ENCODE measurements at places on chromosomes 11 and 22. TPM values are rescaled to one million over a fixed set of nuclear protein-coding genes. Genes with fewer than 3 reads are reported as not detected.

The RFPL2 gene
- polyA plus RNA-seq, result not detected

The RAB38 gene
- polyA plus RNA-seq, result not detected

The MUC2 gene
- polyA plus RNA-seq, result not detected

The VSIG10L2 gene
- not detected for polyA plus RNA-seq

DNA sequence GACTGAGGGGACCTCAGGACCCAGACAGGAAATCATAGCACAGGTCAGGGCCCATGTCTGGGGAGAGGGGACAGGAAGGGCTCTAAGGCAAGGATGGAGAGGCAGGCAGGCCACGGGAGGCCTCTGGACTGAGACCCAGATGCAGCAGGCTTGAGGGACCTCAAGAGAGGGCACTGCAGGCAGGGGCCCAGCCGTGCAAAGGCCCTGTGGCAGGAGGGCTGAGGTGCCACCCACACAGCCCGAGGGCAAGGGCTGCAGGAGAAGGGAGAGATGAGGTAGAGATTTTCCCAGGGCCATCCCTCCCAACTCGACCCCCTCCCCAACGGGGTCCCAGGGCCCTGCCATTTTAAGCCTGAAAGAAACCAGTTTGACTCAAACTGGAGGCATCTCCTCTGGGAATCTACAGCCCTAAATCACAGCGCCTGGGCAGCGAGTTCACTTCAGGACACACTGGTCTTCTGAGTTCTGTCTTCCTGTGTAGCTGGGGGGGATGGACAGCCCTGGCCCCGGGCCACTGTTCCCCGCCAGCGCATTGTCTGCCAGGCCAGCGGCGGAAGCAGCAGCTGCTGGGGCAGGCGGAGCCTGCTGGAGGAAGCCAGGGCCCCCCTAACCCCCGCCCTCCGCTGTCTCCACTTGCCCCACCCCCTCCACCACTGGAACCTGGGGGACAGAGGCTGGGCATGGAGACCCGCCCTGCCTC, 20.3 kb upstream of the WNT7B start:
- peak; percentile 94 for DNase-seq

DNA sequence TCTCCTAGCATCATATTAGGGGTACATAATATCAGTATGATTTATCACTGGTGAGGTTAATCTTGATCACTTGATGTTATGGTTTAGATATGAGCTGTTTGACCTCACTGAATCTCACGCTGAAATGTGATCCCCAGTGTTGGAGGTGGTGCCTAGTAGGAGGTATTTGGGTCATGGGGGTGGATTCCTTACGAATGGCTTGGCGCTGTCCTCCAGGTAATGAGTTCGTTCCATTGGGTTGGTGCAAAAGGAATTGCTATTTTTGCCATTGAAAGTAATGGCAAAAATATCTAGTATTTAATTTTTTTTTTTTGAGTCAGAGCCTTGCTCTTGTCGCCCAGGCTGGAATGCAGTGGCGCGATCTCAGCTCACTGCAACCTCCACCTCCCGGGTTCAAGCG, 326.3 kb downstream of the AASDHPPT start:
- DNase-seq, result no peak

- DNase-seq, result no peak
These were observed 43.9 kb downstream of the KDM2A start for GRCh38 chr11:67163006-67163405.

DNA sequence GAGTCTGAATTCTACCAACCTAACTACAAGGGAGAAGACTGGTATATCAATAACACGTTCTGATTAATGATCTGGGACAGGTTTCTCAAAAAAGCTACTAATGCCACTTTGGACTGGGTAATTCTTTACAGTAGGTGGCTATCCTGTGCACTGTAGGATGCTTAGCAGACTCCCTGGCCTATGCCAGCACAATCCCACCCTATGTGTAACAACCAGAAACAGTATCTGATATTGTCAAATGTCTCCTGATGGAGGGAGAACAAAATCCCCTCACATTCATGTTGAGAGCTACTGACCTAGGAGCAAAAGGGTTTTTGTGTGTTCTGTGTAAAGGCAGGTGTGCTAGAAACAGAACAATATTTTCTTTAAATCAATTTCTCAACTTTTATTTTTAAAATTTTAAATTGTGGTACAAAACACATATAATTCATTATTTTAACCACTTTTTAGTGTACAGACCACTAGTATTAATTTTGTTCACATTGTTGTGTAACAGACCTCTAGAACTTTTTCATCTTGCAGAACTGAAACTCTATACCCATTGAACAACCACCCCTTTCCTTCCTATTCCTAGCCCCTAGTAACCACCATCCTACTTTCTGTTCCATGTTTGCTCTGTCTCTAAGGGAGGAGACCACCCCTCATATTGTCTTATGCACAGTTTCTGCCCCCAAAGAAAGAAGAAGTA, 2.1 kb upstream of the MS4A6A start:
- no peak for DNase-seq

DNA sequence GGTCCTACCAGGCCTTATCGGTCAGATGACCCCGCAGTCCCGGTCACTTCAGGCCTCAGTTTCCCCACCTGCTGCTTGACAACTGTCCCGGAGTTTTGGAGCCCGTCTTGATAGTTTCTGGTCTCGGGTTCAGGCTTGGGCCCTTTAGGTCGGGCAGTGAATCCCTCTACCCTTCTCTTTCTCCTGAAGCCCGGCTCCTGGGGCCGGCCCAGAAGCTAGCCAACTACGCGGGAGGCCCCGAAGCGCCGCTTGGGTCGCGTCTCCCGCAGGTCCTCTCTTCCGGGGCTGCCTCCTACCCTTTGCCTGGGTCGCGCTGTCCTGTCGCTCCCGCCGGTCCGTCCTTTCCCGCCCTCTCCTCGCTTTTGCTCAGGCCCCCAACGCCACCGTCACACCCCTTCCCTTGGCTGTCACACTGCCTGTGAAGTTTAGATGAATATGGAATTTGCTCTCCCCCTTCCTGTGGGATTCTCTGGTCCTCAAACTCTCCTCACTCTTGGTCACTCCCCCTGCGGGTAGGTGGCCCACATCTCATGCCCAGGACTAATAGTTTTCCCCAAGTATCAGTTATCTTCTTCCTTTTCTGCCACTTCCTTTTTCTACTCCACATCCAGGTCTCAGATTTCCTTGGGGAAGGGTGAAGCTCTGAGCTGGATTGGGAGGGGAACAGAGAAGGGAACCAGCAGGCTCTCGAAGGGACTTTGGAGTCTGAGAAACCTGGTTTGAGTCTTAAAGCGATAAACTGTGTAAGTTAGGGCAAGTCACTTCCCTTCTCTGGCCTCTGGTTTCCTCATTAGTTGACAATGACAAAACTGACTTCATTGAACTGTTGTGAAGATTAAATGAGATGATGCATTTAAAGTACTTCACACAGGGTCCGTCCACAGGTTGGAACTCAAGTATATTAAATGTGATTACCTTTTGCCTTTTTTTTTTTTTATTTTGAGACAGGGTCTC, 790 bp downstream of the RAB1B start:
- no peak for DNase-seq
